Left renal pelvis (tissue), 4 donors: ENCODE measurements at places on chromosomes 6 and 20. TPM values are rescaled to one million over a fixed set of nuclear protein-coding genes. Genes with fewer than 3 reads are reported as not detected.

DNA sequence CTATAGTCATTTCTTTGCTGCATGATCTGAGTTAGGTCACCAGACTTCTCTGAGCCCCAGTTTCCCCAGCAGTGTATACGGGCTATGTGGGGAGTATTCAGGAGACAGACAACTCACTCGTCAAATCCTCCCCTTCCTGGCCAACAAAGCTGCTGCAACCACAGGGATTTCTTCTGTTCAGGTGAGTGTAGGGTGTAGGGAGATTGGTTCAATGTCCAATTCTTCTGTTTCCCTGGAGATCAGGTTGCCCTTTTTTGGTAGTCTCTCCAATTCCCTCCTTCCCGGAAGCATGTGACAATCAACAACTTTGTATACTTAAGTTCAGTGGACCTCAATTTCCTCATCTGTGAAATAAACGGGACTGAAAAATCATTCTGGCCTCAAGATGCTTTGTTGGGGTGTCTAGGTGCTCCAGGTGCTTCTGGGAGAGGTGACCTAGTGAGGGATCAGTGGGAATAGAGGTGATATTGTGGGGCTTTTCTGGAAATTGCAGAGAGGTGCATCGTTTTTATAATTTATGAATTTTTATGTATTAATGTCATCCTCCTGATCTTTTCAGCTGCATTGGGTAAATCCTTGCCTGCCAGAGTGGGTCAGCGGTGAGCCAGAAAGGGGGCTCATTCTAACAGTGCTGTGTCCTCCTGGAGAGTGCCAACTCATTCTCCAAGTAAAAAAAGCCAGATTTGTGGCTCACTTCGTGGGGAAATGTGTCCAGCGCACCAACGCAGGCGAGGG lies 594 bp upstream of the CDKN1A start:
- DNase-seq = no peak

- no peak for DNase-seq
Observed at GRCh38 chr20:7195704-7196103, 428.2 kb downstream of the BMP2 start.

HS3ST5 gene
- polyA plus RNA-seq = 0.66 TPM

MYB gene
- polyA plus RNA-seq = 5.1 TPM

FRMD1 gene
- polyA plus RNA-seq = 0.46 TPM

- DNase-seq = no peak
Observed at GRCh38 chr6:158818581-158819212, 471 bp downstream of the EZR start.

DNA sequence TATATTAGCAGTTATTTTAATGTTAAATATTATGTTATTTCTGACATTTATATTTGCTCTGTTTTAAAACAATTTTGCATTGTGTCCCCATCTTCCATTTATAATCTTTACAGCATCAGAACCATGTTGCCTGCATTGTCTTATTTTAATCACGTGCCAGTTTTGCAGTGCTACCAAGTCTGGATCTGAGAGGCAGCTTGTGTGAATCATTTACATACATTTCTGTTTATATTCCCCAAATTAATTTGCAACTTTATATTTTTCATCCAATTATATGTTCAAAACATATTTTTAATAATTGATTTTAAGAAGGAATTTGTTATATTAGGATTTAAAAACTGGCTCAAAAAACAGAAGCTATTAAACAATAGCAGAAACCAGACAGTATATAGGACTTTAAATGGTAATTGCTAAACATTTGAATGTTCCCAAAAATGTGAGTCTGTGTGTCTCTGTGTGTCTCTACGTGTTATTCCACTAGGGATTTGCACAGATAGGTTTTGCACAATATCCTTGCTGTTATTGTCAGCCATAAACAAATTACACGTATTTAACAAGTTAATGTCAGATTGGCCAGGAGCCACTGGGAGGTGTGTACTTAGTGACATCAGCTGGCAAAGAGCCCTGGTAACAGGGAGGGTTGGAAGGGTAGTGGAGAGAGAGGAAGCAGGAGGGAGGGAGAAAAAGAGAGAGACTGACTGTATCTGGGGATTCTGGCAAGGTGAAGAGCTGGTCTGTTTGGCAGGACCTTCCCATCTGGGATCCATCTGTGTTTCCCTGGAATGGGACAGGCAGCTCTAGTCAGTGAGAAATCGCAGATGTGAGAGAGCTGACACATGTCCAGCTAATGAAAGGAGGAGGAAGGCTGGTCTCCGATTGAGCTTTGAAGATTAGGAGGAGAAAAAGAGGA lies 72.1 kb downstream of the CBFA2T2 start:
- no peak for DNase-seq

GRCh38 chr6:34243131-34243771 lies 5.6 kb downstream of the SMIM29 start:
- DNase-seq = no peak

DNA sequence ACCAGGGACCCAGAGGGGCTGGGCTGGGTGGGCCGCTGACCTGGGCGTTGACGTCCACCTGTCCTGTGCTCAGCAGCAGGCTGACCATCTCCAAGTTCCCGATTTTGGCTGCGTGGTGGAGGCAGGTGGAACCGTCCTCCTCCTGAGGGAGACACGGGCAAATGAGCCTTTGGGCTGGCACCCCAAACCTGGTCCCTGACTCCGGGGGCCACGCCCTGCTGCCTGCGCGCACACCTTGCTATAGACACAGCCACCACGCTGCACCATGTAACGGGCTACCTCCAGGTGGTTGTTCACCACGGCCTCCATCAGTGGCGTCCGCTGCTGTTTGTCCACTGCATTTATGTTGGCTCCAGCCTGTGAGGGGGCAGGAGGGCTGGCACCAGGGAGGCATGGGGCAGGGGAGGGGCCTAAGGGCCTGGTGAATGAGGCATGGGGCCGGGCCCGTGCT lies 7.8 kb upstream of the SLC44A4 start:
- DNase-seq = no peak

HTR1E gene
- polyA plus RNA-seq = 0.73 TPM

DNA sequence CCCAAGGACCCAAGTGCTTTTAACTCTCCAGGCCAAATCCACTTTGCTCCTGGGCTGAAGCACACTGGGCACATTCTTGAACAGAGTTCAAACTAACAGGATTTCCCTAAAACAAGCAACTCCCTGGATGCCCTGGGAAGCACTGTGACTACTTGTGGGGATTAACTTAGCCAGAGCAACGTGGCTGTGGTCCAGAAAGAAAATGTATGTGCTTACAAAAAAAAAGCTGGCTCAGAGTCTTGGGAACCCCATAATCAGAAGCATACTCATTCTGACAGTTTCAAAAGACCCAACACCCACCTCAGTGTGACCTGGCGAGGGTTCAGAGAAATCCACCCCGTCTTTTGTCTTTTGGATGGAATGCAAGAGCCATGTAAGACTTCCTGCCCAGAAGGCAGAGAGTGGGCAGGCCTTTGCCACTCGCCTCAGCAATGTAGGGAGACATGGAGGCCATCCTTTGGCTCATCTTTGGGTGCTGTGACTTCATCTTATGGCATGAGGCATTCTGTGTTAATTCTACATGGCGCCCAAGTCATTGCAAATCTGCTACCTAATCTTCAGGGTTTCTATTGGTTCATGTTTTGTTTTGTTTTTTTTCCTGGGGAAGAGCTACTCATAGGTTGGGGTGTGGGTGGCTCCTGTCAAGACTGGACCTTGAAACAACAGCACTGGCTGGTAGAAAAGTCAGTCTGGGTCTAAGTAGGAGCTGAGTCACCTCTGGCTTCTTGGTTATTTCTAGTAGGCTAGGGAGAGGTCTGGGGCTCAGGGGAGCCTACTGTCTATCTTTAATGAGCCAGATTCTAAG lies 248.6 kb upstream of the SUPT3H start:
- DNase-seq = no peak

POU5F1 gene
- 3.8 TPM for polyA plus RNA-seq

LTA gene
- 0.29 TPM for polyA plus RNA-seq

DNA sequence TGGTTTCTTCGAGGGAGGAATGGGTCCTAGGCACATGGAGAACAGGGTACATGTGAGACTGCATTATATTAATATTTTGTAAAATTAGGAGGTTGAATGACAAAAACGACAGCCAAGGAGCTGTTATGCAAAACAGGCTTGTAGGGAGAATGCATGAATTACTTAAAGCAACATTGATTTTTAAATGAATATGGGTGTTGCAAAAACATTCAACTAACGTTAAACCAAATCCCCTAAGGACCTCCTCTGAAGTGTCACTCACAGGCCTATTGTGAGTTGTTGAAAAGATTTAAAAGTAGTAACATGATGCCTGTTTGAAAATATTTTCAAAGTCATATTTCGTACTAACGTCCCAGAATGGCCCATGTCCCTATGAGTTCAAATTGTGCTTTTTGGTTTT lies 21.9 kb downstream of the FBXL4 start:
- no peak for DNase-seq

GRCh38 chr6:53500095-53500494 lies 44.8 kb downstream of the GCLC start:
- DNase-seq = no peak

DNA sequence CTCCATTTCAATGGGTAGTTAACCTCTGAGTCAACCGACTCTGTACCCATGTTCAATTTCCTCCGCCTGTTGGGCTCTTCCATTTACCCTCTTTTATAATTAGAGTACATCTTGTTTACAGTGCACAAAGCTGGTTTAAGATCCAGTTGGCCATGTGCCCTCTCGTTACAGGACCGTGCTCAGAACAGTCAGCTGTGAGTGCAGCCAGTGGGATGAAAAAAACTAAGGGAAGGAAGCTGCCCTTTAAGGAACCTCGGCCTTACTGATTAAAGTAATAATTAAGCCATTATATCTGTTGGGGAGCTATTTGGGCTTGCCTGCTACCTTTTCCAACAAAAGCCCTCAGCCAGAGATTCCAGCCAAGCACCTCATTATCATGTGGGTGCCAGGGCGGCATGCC lies 68.8 kb downstream of the TMEM170B start:
- DNase-seq = no peak

GRCh38 chr20:3177746-3178485 lies 4.6 kb upstream of the LZTS3 start:
- no peak for DNase-seq

DNA sequence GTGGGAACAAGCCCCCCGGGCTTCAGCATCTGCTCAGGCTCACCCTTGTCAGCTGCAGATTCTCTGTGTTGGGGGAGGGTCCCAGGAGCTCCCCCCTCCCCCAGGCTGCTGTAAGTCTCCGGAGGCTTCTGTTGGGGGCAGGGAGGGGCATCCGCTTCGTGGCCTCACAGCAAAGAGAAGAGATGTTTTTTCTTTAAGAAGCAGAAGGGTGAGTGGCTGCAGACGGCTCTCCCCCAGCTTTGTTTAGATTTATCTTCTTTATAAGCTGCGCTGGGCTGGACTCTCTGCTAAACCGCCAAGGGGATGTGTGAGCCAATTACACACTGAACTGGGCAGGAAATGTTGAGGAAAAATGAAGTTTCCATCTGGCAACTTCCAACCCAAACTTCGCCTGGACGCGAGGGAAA lies 48.7 kb upstream of the GATA5 start:
- DNase-seq = peak; percentile 25

- no peak for DNase-seq
Observed at GRCh38 chr20:22771706-22772105, 187.3 kb upstream of the FOXA2 start.

DNA sequence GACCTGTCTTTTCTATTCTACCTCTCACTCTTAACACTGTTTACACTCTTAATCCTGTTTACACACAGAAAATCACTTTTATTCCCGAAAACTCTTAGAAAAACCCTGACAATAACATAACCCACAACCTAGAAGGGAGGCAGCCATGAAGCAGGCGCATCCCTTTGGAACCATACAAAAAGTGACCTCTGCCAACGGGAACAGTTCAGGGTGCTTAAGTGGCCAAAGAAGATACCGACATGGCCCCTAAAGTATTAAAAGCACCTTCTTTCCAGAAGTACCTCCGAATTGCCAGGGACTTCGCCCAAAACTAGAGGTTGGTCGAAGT lies 490 bp downstream of the MMUT start:
- DNase-seq = peak; percentile 2

DNA sequence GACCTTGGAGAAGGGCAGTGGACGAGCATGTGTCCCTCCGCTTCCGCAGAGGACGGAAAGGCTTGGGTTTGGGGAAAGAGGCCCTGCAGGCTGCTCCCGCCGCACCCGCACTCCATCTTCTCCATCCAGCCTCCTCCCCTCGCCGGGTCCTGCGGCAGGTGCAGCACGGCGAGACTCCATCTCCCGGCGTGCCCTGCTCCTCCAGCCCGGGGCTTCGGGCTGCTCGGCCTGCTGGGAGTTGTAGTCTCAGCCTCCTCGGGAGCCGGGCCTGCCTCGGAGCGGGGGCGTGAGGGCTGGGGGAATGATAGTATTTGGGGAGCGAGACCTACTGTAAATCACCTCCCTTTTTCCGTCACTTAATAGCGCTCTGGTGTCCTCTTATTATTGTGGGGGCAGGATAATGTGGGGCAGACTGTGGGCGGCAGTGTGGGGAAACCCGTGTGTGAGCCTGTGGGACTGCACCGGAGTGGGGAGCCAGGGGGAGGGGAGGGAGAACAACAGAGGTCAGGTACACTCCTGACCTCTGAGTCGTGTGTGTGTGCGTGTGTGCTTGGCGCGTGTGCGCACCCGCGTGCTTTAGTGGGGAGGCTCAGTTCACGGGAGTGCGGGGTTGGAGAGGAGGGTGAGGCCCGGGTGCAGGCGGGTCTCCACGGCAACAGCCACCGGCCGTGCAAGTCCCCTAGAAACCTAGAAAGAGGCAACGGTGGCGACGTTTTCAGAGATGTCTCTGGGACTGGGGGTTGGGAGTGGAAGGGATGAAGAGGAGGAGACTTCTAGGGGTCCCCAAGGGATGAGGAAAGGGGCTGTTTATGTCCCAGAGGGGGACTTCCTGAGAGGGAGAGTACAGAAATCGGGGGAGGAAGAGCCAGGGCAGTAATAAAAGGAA lies 4.1 kb downstream of the TTBK1 start:
- DNase-seq = no peak

DNA sequence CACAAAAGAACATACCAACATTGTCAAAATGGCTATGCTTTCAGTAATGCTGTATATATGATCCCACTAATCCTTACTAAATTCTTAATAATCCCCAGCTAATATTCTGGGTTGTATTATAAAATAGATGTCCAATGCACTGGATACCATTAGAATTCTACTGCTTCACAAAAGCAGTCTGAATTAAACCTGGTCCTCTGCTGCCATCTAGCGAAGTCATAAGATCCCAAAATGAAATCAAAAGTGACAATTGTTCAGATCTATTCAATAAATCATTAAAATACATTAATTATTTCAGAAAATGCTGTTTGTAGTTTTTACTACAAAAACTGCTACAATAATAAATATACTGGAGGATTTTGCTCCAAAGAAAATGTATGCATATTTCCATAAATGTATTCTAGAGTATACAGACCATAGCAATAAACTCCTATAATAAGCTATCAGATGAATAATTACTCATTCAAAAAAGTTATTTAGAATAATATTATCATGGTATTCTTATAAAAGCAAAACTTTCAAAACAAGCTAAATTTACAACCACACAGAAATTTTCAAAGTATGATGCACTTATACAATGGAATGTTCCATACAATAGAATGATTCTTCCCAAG lies 92.6 kb downstream of the RNGTT start:
- DNase-seq = peak; percentile 49
